Activated CD4-positive, alpha-beta T cell treated with anti-CD3 and anti-CD28 coated beads, Interleukin-2, Interleukin-4, amounts not matched to agents 100 ng/mL and 50 ng/mL, durations not matched to agents 16 hours and 8 hours (primary cell): ENCODE measurements at places on chromosomes 11 and 22.
A peak's percentile ranks its signal among the peaks of the same experiment; 100 is the strongest.

DNA sequence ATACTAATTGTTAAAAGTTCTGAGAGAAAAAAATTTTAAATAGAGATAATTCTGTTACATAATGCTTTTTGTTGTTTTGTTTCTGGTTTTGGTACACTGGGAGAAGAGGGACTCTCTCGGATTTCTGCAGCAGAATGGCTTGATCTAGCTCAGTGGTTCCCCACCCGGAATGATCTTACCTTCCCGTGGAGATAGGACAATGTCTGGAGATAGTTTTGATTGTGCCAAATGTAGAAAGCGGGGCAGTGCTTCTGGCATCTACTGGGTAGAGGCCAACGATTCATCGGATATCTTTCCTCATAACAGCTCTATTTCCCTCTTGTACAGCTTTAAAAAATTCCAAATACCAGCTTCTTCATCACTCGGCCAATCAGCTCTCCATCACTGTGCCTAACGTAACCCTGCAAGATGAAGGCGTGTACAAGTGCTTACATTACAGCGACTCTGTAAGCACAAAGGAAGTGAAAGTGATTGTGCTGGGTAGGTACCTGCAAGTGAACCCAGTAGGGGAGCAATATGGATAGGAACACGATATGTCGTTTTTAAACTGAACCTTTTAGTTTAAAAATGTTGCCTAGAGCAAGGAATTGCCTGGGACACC, 13.2 kb downstream of the CRTAM start:
- DNase-seq = no peak

DNA sequence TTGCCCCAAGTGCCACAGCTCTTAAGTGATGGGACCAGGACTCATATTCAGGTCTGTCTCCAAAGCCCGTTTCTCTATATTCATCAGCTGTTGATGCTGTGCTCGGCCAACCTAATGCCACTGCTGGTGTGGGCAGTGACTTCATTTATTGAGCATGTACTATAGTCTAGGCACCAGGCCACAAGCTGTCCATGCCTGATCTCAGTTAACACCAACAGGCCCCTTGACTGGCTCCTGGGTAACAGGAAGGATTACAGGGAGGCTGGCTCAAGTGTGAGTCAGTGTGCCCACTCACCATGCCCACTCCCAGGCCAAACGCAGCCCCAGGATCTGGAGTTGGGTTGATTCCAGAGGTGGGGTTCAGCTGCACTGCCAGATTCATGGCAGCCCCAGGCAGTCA, 8.6 kb upstream of the CRYBB2 start:
- DNase-seq = no peak

GRCh38 chr11:114075891-114076441, 16.5 kb downstream of the ZBTB16 start:
- no peak for DNase-seq

GRCh38 chr11:77081381-77081851, 14.6 kb downstream of the CAPN5 start:
- DNase-seq = no peak

DNA sequence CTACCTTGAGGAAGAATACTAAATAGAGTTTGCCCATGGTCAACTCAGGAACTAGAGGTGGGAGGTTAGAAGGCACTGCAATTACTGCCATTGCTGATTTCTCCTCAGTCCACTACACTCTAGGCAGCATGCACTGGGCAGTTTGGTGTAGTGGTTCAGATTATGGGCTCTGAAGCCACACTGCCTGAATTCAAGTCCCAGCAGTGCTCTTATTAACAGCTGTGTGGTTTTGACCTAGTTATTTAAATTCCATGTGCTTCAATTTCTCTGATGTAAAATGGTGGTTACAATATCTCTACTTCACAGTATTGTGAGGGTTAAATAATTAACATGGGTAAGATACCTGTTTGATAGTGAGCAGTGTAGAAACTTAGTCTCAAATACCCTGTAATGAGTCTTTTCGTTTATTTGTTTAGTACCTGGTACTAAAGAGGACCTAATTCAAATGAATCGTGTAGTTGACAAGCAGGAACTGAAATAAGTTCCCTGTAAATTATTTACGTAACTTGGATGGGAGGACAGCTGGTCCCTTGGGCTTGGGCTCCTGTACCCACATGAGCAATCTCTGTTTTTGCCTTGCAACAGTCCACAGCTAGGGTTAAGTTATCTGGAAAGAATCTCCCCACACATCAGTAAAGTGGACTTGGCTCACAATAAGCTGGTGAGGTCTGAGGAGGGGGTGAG, 17.8 kb downstream of the PRR5L start:
- DNase-seq = no peak

DNA sequence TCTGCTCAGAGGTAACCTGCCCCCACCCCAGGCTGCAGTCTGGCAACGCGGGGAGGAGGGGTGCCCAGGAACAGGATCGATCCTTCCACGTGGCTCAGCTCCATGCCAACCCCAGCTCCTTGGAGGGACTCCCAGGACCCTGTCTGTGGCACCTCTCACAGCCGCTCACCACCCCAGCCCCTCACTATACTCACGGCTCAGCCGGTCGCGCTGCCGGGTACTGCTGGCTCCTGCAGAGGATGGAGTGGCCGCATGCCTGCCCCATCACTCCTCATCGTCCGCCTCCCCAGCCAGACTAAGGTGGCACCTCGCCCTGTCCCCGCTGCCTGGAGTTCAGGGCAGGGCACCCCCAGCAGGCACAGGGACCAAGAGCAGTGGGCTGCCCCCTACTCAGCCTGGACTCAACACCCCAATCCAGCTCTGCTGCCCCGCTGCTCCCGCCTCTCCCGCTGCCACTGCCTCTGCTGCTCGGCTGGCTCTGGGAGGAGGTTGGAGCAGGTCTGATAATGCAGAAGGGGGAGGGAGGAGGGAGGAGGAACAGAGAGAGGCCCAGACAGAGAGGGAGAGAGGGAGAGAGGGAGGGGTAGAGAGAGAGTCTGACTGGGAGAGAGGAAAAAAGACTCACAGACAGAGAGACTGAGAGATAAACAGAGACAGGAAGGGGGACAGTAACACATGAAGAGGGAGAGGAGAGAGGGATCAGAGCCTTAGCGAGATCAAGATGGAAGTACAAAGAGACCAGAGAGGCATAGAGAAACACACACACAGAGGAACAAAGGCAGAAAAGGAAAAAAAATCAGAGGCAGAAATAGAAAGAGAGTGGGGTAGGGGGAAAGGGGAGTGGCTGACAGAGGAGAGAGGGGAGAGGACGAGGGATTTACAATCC, at the start of gene PDE2A:
PDE2A (minus strand) TSS at position 480 of the 886 bp plus-strand sequence; CDS start at position 265, 215 bp downstream.
- DNase-seq = no peak

- DNase-seq = no peak
These were observed 83.3 kb upstream of the OR5AK2 start for GRCh38 chr11:56905442-56905841.

- peak; percentile 36 for DNase-seq
These were observed 34.8 kb upstream of the PSMA1 start for GRCh38 chr11:14554959-14555358.

DNA sequence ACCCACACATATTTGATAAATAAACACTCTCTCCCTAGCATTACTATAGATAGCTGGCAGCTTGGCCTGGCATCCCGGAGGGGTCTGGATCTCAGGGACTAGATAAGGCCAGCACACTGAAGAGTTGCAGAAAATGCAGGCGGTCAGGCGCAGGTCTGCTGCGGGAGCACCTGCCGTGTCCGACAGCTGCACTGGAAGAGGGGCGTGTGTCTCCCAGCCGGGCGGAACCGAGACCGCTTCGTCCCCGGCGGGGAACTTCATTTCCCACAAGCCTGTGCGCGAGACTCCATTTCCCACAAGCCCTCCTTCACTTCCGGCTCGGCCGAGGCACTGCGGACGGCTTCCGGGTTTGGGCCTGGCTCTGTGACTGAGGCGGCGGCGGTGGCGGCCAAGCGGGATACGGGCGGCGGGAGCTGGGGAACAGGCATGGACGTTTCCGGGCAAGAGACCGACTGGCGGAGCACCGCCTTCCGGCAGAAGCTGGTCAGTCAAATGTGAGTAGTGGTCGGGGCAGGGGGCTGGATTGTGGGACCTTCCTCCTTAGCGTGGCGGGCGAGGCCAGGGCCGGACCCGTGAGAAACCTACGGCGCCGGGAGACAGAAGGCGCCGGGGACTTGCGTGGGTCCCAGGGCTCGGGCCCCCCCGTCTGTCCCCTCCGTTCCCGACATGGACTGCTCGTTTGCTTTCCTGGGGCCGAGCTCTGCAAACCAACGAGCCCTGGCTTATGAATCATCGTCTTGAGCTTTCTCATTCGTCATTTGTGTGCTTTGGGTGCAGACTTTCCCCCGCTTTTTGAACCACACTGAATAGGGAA, at the start of gene MED15:
MED15 (plus strand) TSS at position 358 of the 814 bp plus-strand sequence; CDS start at position 427, 69 bp downstream.
- peak; percentile 93 for DNase-seq

- DNase-seq = no peak
These were observed 204.6 kb downstream of the BARX2 start for GRCh38 chr11:129580278-129580677.

- DNase-seq = no peak
These were observed 542.9 kb downstream of the MN1 start for GRCh38 chr22:27258616-27259172.

DNA sequence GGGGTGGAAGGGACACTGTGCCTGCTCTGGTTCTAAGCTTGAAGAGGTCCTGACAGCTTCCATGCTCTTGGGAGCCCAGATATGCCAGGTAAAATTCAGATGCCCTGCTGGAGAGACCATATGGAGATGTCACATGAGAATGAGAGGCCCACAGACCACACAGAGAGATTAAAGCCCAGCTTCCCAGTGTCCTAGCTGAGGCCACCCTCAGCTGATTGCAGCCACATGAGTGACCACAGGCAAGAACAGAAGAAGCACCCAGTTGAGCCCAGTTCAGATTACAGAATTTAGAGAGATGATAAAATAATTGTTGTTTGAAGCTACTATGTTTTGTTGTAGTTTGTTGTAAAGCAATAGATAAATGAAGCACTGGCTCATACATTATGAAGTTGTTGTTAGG, 14.4 kb upstream of the PVALB start:
- DNase-seq = no peak

DNA sequence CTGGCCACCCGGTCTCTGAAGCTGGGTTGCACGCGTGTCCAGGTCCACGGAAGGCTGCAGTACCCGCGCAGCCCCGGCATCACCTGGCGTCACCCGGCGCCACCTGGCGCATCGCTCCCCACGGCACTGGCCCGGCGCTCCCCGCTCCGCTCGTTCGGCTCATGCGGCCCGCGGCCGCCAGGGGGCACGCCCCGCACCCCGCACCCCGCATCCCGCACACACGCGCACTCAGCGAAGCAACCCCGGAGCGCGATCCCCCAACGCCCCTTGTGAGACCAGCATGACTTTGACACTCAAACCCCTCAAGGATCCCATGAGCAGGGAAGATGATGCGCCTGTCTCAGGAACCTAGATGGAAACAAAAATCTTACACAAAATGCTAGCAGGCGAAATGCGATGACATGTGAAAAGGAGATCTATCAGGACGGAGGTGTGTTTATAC, 11.9 kb downstream of the B3GNT6 start:
- peak; percentile 33 for DNase-seq

DNA sequence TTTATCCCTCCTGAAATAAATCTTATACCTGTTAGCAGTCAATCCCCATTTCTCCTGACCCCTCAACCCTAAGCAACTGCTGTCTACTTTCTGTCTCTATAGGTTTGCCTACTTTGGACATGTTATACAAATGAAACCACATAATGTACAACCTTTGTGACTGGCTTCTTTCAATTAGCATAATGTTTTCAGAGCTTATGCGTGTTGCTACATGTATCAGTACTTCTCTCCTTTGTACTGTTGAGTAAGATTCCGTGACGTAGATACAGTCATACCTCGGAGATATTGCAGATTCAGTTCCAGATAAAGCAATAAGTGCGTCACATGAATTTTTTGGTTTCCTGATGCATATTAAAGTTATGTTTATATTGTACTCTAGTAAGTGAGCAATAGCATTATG, 127.3 kb downstream of the MORC2 start:
- no peak for DNase-seq

DNA sequence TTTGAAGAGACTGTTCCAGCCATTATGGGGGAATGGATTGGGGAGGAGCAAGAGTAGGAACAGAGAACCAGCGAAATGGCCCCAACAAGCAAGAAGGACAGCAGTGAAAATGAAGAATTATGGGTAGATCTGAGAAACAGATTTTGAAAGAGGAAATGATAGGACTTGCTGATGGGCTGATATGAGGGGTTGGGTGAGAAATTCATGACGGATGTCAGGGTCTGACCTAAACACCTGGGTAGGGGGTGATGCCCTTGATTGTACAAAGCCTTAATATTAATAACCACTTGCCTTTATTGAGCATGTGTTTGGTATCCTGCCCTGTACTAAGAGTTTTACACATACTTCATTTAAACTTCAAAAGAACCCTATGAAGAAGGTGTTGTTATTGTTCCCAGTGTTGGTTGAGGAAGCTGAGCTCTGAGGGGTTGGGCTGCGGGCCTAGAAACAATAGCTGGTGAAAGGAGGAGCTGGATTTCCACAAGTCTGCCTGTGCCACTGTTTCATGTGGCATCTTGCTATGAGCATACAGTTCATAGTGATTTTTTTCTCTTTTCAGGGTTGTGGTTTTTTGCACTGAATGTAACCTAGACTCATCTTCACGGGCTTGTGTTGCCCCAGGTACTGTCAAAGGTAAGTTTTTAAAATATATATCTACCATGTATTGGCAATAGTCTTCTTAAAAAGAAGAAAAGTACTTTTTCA, 61.1 kb upstream of the TNRC6B start:
- DNase-seq = no peak

- no peak for DNase-seq
These were observed 5.7 kb downstream of the EIF3L start for GRCh38 chr22:37854946-37855345.

GRCh38 chr11:65964906-65965305, 3.4 kb downstream of the SART1 start:
- DNase-seq = no peak

GRCh38 chr22:48186146-48186790, 1423.8 kb downstream of the TBC1D22A start:
- DNase-seq = no peak

- DNase-seq = peak; percentile 19
These were observed 113.8 kb downstream of the NECTIN1 start for GRCh38 chr11:119615003-119615881.

GRCh38 chr22:38843657-38844314, at the start of gene NPTXR:
TSS of gene NPTXR (minus strand) at chr22:38844028.
- DNase-seq = no peak

DNA sequence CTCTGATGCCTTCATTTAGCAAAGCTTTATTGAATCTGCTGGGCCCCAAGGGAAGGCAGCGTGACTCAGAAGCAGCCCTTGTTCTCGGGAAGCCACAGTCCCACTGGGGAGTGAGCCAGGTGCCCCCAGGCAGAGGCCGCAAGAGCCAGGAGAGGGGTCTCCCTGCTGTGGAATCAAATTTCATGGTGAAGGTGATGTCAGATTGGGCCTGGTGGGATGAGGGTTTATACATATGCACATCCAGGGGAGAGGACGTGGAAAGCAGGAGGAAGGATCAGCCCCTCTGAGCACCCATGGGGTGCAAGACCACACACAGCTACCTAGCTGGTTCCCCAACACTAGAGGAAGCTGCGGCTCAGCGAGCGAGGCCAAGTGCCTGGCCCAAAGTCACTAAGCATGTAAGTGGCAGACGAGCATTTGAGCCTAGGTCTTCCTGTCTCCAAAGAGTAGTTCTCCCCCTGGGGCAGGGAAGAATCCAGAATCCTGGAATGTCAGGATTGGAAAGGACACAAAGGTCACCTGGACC, 2.0 kb downstream of the SYNGR1 start:
- DNase-seq = no peak
